ENCODE measurements at places on chromosomes 11 and 22.

DNA sequence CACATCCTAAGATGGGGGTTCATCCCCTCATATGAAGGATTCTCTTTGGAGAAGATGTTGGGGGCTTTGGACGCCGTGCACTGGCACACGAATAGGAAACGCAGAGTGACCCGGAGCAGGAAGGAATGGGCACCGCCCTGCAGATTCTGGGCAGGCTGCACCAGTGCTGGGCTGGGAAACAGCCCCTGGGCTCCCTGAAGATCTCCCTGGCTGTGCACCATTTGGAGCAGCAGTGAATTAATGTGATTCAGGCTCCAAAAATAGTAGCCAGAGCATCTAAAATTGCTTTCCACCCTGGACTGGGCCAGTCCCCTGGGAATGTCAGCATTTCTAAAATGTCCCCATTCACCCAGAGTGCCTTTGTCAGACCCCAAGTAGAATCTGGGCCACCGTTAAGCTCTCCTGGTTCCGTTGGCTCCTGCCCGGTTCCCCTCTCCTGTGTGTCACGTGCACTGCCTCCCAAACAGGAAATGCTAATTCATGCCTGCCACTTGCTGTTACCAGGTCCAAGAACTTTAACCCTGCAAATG lies 18.6 kb downstream of the IRAG1 start:
- no peak for DNase-seq

- DNase-seq = no peak
Measured at GRCh38 chr11:6328321-6328720, 8.0 kb upstream of the CAVIN3 start.

- DNase-seq = no peak
Measured at GRCh38 chr11:66115638-66116301, 45.7 kb downstream of the PACS1 start.

DNA sequence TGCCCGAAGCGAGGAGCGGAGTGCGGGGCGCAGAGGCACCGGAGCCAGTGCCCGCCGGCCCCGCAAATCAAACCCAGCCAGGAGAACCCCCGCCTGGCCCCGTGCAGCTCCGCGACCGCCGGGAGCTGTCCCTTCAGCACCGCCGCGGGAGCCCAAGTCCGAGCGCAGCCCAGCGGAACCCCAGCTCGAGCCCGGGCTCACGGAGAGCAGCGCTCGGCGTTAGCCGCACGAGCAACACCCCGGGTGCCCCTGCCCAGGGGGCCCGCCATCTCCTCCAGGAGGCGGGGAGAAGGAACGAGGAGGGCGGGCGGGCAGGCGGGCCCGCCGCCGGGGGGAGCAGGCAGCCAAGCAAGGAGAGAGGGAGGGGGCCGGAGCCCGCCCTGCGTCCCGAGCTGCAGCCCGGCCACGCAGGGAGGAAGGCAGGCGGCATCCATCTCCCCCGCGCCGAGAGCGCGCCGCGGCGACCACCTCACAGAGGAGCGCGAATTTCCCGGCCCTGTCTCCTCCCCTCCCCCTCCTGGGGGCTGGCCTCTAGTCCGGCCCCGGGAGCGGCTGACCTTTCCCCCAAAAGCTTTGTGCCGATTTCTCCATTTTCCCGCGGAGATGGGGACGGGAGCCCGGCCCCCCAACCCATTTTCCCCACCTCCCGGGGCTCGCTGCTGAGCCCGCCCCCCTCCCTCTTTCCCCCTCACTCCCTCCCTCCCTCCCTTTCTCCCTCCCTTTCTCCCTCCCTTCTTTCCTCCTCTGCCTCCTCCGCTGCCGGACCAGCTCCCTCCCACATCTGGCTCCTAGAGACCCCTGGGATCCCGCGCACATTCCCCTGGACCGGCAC lies 621 bp downstream of the KCNC1 start:
- DNase-seq = peak; percentile 59

GRCh38 chr22:35053060-35053835 lies 12.7 kb upstream of the ISX start:
- peak; percentile 4 for DNase-seq

DNA sequence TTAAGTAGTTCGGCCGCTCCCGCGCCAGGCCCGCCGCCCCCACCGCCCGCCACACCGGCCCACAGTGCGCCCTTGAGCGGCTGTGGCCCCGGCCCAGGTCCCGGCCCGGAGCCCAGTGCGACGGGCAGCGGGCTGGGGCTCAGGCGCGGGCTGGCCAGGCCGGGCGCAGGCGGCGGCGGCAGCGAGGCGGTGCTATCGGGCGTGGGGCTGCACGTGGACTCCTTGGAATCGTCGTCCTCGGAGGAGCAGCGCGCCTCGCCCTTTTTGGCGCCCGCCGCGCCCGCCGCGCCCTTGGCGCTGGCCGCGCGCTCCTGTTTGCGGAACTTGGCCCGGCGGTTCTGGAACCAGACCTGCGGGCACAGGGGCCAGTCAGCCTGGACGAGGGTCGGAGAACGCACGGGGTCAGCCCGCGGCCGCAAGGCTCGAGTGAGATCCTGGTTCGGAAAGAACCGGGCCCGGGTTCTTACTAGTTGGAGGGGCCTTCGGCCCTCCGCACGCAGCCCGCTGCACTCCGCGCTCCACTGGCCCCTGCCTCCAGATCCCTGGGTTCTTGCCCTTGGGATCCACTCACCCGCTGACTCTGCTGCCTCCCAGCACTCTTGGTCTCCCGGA lies 4.0 kb downstream of the PHOX2A start:
- DNase-seq = no peak

- no peak for DNase-seq
Measured at GRCh38 chr11:27464289-27464696, 8.3 kb downstream of the LGR4 start.

GRCh38 chr22:31911565-31912406 lies 32.5 kb upstream of the YWHAH start:
- no peak for DNase-seq

GRCh38 chr11:115613986-115614632 lies 109.9 kb upstream of the CADM1 start:
- DNase-seq = no peak

DNA sequence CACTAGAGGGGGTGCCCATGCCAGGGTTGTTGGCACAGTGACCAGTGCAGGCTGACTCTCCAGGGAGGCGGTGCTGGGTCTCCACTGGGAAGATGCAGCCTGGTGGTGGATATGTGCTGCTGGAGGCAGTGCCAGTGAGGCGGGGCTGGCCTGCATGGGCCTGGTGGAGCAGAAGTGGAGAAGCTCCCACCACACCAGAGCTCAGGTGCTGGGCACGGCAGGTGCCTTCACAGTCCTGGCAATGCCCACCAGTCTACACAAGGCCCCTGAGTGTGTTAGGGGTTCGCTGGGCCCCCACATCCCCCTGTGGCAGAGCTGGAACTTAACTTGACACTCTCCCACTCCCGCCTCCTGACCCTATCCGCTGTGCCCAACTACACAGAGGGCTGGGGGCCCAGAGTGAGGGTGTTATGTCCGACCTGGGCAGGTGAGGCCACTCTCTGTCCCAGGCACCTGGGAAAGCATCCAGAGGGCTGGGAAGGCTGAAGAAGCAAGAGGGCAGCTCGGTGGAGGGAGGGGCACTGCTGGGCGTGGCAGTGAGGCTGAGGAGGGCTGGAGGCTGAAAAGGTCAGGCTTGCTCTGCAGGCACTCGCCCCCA lies 102.4 kb upstream of the B3GAT1 start:
- DNase-seq = no peak

- DNase-seq = no peak
Measured at GRCh38 chr11:34601085-34601444, 19.8 kb upstream of the EHF start.

GRCh38 chr11:65418681-65419459 lies 3.7 kb upstream of the NEAT1 start:
- peak; percentile 98 for DNase-seq

- no peak for DNase-seq
Measured at GRCh38 chr11:117171404-117172061, 7.0 kb upstream of the SIDT2 start.

- peak; percentile 9 for DNase-seq
Measured at GRCh38 chr11:13963949-13964770, 1.6 kb downstream of the SPON1 start.

GRCh38 chr11:77266766-77267165 lies 34.7 kb downstream of the GDPD4 start:
- DNase-seq = no peak

DNA sequence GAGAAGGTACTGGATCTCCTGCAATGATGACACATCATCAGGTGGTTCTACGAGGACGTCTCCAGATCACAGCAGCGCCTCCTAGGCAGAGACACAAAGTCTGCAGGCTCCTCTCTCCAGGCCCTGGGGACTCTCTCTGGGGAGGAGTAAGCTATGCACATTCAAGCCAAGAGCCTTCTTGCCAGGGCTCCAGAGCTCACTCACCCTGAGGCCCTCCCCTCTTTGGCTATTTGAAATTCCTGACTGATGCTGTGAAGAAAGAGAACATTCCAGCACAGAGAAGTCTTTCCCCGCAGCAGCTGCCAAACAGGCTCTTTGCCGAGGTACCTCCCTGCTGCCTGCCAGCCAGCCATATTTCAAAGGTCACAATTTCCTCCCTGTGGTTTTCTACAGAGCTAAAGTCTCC lies 204.9 kb downstream of the CSNK2A3 start:
- peak; percentile 32 for DNase-seq

DNA sequence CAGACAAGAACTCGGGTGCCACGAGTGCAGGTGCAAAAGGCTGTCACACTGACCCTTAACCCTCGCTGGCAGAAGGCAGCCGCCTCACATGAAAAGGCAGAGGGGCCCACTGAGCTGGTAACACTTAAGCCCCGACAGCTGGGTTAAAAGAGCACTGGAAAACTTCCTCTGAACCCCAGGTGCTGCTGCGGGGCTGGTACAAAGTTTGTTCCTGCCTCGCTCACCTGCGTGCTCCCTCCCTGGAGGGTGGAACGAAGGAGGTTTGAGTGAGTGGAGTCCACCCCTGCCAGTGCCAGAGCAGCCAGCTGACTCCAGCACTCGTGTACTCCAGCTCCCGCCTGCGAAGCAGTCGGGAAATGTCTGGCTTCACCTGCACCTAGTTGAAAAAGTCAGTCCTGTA lies 12.6 kb downstream of the SULT4A1 start:
- no peak for DNase-seq

DNA sequence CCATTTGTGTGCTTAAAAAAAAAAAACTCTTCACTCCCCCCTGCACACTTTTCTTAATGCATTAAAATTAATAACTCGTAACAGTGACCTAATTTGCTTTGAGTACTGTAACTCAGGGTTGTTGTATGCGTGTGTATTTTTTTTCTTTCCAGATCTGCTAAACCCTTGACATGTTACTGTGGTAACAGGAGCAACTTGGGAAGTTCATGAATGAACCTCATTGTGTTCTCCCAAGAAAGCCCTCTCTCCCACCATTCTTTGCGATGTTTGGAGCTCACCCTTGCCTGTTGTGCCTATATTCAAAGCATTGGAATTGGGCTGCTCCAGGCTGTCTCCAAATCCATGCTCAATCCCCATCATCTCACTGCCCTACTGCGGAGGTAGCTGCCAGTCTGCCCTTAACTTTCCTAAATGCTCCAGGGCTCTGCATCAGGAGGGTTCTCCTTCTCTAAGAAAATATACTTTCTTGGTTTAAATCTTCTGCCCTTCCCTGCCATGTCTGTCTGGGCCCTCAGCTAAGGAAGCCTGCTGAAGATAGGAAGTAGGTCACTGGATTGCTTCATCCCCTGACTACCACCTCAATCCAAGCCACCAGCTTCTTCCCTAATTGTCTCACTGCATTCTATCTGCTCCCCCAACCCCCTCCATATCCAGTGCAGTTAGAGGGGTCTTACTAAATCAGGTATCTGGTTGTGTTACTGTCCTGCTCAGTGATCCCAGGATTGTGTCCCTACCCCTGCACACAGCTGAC lies 70.3 kb downstream of the KIRREL3 start:
- DNase-seq = no peak

GRCh38 chr11:132859306-132859705 lies 673.0 kb downstream of the OPCML start:
- DNase-seq = no peak

GRCh38 chr11:56967726-56968125 lies 21.0 kb upstream of the OR5AK2 start:
- no peak for DNase-seq

- DNase-seq = no peak
Measured at GRCh38 chr11:110433393-110434333, 3.9 kb downstream of the FDX1 start.

GRCh38 chr11:105466582-105467228 lies 143.2 kb upstream of the GRIA4 start:
- no peak for DNase-seq

GRCh38 chr11:131540676-131541075 lies 170.3 kb downstream of the NTM start:
- no peak for DNase-seq

DNA sequence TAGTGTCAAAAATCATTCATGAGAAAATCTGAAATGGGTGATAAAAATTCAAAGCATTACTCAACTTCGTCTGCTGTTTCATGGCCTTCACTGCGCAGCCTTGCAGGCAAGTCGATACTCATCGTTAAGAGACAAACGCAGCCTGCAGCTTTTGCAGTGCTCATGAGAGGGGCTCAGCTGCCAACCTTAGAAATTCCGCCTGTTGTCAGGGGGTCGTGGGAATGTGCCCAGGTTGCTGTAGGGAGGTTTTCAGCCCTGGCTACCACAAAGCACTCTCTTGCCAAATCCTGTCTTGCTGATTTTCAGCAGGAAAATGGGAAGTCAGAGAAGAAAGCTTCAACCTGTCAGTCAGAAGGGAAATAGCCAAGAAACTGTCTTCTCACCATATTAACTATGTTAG lies 25.4 kb upstream of the GRAMD1B start:
- no peak for DNase-seq

DNA sequence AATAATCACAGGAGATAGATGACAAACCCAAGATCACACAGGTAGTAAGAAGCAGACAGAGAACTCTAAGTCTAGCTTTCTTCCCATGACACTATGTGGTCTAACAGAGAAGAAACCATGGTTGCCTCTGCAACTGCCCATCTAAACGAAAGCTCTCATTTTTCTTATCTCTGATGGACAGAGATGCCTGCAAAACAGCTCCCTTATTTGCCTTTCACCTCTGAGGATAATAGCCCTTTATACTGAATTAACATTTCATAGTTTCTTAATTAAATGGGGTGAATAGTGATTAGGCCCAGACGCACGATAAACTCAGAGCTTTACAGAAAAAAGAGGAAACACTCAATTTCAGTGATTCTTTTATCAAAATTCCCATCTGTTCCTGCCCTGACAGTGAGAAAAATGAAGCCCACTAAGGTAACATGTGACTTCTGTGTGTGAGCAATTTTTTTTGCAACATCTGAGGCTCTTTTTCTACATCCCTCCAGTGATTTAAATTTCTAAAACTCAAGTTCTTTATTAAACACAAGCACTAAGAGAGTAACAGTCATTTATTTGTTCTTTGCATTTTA lies 24.6 kb downstream of the OR2AG2 start:
- no peak for DNase-seq

GRCh38 chr11:28347371-28347770 lies 239.2 kb downstream of the METTL15 start:
- DNase-seq = no peak

DNA sequence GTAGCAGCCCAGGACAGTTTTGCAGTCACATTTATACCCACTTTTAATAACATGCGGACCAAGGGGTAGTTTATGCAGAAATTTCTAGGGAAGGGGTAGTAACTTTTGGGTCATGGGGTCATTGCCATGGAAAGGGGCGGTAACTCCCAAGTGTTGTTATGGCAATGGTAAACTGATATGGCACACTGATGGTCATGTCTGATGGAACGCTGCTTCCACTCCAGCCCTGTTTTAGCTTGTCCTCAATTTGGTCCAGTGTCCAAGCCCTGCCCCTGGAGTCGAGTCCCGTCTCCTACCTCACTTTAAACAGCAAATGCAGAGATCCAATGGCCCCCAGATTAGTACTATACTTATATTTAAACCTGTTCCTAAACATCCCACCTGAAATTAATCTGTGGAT lies 11.2 kb upstream of the SEC14L4 start:
- DNase-seq = no peak

GRCh38 chr11:3903207-3903896 lies 47.9 kb downstream of the STIM1 start:
- no peak for DNase-seq

GRCh38 chr22:36442506-36443197 lies 38.8 kb downstream of the TXN2 start:
- DNase-seq = no peak

Measured in activated CD8-positive, alpha-beta T cell treated with anti-CD3 and anti-CD28 coated beads for 36 hours (primary cell).